ENCODE measurements at places on chromosomes 7 and 10.

GRCh38 chr7:17939606-17940301 lies 540 bp downstream of the SNX13 start:
- no peak for DNase-seq

- DNase-seq = no peak
These were observed 20.4 kb downstream of the PHTF2 start for GRCh38 chr7:77819021-77819420.

DNA sequence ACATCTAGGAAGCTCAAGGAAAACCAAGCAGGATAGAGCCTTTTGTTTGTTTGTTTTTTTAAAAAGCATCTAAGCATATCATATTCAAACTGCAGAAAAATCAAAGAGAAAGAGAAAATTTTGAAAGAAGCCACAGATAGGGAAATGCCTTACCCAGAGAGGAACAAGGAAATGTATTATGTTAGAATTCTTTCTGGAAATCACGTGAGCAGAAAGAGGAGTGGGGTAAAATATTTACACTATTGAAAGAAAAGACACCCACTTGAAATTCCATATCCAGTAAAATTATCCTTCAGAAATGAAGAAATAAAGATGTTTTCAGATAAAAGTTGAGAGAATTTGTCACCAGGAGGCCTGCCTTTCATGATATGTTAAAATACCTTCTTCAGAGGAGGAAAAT lies 775.7 kb upstream of the IGFBP3 start:
- DNase-seq = no peak

- no peak for DNase-seq
These were observed 57.6 kb downstream of the CFAP46 start for GRCh38 chr10:132884691-132885271.

- no peak for DNase-seq
These were observed 20.2 kb downstream of the KDM7A start for GRCh38 chr7:140156460-140157080.

GRCh38 chr7:84247591-84247990 lies 53.0 kb upstream of the SEMA3A start:
- DNase-seq = no peak

DNA sequence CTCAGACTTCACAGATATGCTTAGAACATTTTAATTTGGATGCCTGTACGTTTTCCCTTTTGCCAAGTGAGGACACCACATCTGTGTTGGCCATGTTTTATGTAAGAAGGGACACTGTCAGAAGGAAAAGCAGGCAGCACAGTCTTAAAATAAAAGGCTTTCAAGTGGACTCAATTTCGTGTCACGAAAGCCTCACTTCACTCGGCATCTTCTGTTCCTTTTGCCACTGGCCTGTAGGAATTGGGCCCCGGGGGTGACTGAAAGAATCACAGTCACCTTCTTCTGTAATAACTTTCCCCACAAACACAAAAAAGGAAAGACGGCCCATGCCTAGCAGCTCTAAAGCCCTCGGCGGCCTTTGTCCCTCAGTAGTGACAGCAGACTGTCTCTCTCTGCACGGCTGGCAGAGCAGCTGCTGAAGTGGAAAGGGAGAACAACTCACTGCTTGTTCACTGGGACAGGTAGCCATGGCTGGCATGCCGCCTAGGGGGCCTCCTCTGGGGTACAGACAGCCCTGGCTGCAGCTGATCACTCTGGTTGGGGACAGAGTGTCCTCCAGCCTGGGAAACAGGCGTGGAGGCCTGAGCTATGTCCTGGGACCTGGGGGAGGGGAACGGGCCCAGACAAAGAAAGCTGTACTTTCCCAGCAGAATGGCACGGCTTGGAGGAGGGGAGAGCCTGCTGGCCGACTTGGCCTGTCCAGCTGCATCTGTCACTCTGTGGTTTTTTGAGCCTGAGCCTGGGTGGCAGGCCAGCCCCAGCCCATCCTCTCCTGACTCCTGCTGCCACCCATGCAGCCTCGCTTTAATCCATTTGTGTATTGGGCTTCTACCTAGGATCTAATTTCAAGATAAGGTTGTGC lies 4.4 kb downstream of the RASSF4 start:
- DNase-seq = no peak

GRCh38 chr7:24318326-24318725 lies 34.3 kb downstream of the NPY start:
- DNase-seq = no peak

DNA sequence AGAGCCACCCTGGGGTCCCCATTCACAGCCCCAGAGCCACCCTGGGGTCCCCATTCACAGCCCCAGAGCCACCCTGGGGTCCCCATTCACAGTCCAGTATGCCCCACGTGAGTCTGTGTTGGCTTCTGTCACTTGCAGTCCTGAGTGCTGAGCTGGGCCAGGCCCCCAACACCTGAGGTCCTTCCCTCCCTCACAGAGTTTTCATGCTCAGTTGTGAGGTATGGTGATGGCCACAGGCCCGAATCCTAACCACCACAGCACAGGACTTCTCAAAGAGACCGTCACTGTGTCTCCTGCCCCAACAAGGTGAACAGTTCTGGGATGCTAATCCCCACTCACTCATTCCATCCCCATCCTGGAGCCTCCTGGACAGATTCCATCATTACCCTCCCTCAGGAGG lies 239.2 kb downstream of the PTPRN2 start:
- DNase-seq = no peak

DNA sequence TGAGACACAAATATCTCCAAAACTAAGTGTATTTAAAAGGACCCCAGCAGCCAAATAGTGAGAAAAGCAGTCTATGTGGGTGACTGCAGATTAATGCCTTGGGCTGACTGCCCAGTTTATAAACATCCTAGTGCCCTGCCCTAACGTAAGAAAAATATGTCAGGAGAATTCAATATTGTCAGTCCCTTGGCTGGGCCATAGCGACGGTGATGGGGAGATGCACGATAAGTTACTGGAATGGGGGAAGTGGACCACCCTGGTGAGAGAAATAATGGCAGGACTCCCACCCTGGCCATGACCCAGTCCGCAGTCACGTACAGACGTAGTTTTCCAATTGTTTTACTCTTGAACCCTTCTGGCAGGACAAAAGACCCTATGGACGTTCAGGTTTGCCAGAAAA lies 48.0 kb downstream of the JCAD start:
- DNase-seq = no peak

GRCh38 chr10:63375859-63376258 lies 89.9 kb downstream of the JMJD1C start:
- DNase-seq = no peak

DNA sequence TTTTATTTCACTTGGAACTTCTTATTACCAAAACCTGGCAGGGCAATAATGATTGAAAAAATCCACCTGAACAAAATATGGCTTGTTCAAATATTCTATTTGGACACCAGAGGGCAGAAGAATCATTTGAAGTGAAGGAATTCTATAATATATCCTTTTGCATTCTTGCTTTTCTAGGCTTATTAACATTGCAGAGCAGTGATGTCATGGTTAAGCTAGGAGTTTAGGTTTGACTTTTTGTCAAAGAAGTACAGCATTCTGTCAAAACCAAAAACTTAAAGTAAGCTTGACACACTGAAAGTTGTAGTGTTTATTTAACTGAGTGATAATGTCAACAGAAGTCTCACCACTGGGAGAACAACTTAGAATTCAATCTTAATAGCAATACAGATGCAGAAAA lies 156.0 kb downstream of the SEMA3D start:
- DNase-seq = no peak

DNA sequence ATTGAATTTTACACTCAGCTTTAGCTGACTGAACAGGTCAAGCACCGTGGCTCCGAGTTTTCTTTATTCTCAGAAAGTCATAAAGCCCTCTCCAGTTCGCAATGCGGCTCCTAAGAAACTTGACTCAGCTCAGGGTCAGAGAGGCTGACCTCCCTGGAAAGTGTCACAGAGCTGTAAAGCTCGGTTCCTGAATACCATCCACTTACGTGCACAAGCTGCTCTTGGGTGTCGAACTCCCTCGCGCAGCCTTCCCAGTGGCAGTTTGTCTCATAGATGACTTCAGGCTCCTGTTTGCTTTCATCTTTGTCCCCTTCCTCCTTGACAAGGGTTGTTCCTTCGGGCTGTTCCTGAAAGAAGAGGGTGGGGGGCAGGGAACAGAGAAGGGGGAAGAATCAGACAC lies 213.7 kb downstream of the GLI3 start:
- DNase-seq = no peak

- DNase-seq = no peak
These were observed 41.2 kb downstream of the CALML3 start for GRCh38 chr10:5565671-5566581.

DNA sequence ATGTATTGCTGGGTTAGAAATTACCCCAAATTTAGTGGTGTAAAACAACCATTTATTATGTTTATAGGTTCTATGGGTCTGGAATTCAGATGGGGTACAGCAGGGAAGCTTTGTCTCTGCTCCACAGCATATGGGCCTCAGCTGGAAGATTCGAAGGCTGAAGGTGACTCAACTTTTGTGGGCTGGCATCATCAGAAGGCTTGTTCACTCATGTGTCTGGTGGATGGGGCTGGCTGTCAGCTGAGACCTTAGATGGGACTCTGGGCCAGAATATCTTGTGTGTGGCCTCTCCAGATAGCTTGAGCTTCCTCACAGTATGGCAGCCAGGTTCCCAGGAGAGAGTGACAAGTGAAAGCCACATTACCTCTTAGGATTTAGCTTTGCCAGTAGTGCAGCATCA lies 45.9 kb downstream of the ZNF503 start:
- DNase-seq = no peak

DNA sequence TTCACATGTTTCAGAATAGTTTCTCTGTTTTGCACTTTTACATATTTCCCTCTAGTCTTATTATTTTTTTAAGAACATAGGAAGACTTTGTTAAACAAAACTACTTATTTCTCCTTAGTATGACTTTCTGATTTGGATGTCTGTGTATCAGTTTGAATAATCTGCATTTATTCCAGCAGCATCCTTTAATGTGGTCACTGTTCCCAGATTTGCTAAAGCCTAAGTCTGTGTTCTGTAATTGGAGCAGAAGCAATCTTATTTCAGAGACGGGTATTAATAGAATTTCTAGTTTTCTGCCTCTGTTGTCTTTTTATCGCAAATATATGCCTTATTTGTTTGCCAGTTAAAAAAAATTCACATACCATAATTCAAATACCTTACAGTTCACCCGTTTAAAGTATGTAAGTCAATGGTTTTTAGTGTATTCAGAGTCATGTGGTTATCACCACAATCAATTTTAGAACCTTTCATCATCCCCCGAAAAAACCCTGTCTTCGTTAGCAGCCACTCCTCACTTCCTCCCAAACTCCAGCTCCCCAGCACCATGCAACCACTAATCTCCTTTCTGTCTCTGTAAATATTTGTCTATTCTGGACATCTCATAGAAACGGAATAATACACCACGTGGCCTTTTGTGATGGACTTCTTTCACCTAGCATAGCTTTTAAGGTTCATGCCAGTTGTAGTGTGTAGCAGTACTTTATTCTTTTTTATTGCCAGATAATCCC lies 58.7 kb downstream of the INPP5F start:
- no peak for DNase-seq

DNA sequence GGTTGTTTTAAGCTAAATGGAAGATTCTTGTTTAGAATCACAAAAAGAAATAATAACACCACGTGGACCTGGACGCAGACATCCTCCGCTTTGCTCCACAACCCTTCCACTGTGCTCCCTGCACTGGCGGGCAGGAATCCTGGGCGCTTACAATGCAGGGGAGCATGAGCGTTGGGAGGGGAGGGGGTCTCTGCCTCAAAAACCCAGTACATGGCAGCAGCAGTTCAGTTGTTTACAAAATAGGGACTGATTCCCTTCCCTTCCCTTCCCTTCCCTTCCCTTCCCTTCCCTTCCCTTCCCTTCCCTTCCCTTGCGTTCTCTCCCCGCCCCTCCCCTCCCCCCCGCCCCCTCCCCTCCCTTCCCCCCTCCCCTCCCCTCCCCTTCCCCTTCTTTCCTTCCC lies 169.6 kb upstream of the ITGB1 start:
- DNase-seq = no peak

DNA sequence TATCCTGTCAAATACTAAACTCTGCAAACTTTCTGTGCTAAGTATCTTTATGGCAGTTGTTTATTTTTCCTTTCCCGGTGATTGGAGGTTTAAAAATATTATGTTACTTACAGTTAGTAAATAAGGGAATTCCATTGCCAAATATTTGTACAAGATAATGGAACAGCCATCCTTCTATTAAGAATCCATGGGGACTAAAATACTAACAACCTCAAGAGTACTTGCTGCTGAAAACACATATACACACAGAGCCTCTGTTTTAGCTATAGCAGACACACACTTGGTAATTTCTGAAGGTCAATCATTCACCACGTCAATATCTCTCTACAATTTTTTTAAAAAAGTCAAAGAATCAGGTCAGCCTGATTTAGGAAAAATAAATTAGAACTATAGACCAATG lies 32.4 kb downstream of the TSPAN12 start:
- DNase-seq = no peak

DNA sequence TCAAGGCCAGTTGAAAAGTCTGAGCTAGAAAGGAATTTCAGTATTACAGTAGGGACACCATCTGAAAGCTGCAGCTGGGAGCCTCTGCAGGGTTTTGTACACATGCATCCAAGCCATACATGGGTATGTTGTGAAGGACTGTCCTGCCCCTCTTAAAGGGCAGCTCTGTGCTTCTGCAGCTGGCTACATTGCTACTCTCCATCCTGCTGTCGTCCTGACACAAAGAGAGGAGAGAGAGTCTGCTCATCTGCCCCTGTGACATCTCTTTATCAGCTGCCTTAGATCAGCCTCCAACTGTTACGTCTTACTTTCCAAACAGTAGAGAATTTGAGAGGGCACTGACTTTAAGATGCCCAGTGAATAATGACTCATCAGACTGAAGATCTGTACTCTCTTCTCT lies 602.7 kb downstream of the SORCS3 start:
- DNase-seq = no peak

DNA sequence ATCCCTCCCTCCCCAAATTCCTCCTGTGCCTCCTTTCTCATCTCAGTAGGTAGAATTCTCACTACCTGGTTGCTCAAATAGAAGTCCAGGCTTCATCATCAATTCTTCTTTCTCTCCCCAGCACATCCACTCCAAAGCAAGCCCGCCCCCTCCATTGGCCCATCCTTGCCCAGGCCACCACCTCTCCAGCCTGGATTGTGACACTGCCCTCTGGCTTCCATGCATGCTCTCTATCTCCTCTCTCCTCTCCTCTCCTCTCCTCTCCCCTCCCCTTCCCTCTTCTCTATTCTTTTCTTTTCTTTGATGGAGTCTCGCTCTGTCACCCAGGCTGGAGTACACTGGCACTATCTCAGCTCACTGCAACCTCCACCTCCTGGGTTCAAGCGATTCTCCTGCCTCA lies 144.9 kb downstream of the UBE2H start:
- DNase-seq = no peak

GRCh38 chr10:85377029-85377806 lies 989.4 kb downstream of the GRID1 start:
- no peak for DNase-seq
